Left cardiac atrium (tissue), 4 donors: ENCODE measurements at places on chromosomes 5 and 9. TPM values are rescaled to one million over a fixed set of nuclear protein-coding genes. Genes with fewer than 3 reads are reported as not detected.

Gene NUTM2G
- total RNA-seq = not detected

Gene CFAP157
- not detected for total RNA-seq

Gene CBY3
- total RNA-seq = not detected

Gene PCDHB2
- 3.1 TPM for total RNA-seq

Gene HTR1A
- not detected for total RNA-seq

Gene SPARC
- 807 TPM for total RNA-seq

DNA sequence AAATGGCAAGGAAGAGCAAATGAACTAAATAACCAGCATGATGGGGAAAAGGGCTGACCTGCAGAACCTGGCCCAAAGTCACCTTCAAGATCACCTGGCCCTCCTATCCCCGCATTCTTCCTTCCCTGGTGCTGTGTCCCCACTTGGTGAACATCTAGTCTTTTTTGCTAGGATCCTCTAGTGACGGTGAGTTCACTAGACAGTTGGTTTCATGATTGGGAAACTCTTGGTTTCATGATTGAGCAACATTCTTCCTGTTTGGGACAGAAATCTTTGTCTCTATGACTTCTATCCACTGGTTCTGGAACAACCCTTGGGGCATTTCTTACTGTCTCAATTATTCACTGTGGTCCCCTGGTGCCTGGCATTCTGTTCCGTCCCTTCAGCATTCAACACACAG is 50.2 kb upstream of the DAB2IP start:
- no peak for DNase-seq

- peak; percentile 54 for DNase-seq
These were observed 142.9 kb downstream of the CDK5RAP2 start for GRCh38 chr9:120436983-120437475.

DNA sequence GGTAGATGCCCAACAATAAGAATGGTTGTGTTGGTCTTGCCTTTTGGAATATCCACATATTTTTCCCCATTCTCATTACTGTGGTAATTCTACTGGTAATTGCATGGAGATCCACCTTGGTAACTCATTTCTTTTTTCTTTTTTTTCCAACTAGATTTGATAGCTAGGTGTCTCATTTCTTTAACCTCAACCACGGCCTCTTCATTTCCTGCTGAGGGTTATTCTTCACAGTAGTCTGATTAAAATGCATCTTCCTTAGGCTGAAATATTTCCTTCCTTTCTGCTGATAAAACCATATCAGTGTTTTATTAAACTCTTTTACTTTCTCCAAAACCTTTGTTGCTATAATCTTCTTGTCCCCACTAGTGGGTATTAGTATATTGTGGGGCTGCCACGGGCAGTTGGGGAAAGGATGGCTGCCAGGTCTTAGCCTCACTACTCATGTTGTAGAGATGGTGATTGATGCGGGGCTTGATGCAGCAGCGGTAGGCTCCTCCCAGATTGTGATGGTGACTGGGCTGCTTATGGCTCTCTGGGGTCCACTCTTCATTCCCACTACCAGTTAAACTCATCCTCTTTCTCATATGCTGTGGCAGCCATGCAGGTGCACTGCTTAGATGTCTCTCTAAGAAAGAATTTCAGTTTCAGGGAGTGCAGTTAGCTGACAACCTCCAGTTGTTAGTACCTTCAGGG is 35.9 kb downstream of the KIF2A start:
- DNase-seq = no peak

DNA sequence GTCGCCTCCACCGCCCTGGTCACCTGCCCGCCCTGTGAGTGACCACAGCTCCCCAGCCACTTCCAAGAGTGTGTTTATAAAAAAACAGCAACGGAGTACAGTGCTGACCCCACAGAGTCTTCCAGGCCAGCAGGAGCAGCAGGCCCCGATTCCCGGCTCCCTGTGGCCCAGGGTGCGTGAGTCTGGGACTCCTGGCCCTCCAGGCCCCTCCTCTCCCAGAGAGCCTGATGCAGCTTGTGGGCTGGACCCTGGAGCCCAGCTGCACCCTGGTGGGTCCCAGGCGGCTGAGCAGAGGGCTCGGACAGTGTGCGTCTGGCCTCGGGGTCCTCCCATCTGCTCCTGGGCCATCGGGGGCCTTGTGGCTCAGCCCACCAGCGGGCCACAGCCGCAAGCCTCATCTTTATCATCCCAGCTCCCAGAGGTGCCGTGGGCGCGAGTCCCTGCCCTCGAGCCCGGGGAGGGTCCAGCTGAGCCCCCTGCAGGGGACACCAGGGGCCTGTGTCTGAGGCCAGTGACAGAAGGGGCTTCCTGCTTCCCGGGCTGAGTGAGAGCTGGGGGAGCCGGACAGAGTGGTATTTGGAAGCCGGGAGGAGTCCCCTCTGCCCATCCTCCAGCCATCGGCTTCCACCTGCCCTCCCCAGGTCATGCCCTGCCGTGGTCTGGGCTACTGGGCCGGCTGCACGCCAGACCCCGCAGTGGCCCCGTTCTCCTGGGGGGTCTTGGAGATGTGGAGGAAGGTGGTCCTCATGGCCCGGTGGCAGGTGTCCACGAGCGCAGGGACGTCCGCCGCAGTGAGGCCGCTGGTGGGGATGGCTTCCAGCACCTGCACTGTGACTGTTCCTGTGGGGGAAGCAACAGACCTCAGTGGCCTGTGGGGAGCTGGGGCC is 10.6 kb downstream of the EGFL7 start:
- DNase-seq = no peak

DNA sequence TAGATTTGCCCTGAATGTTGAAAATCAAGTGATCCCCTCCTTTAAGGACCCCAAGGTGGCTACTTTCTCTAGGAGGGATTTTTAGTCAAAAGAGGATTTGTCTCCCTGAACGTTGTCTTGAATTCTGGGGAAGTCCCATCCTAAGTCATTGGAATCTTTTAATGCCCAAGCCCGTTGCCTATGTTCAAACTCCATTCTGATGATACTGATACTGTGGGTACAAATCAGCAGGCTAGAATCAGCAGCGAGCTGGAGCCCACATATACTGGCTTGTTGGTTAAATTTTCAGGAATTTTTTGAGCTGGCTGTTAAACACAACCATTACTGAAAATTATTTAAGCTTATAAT is 22.4 kb upstream of the TNFSF15 start:
- DNase-seq = no peak

DNA sequence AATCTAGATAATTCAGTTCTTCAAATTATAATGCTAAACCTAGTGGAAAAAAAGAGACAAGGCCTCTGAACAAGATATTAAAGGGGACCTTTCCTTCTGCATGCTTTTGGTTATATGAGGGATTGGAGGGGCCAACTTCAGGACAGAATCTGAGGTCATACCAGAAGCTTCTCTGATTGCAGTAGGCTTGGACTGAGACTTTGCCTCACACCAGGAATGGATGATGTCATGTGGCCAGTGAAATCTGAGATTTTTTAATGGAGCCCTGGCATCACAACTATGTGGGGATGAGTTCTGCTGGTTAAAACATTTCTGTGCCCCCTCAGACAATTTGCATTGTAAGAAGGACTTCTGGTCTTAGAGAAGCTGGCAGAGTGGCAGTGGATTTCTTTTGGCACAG is 88.6 kb downstream of the ANGPTL2 start:
- no peak for DNase-seq

GRCh38 chr5:83720836-83721537 is at the start of gene HAPLN1:
HAPLN1 (minus strand) TSS chr5:83720855; CDS start chr5:83673523, 47,332 bp downstream.
- no peak for DNase-seq

DNA sequence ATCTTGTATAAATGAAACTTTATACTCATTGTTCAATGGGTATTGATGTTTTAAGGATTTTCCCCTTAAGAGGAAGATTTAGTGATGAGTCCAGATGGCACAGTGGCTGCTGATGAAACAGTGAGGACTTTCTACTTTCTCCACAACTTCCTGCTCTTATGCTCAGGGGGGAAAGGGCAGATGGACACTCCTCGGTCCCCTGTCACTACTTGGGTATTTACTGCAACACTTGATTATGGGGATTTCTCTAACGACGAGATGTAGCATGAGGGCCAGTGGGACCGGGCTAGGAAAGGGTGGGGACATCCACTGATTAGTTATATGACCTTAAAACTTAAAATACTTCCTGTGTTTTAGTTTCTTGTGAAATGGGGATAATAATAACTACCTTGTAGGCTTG is 146.1 kb upstream of the HMHB1 start:
- no peak for DNase-seq

GRCh38 chr9:120895951-120896350 is 19.0 kb upstream of the PHF19 start:
- DNase-seq = no peak

GRCh38 chr9:19171271-19171670 is 44.0 kb upstream of the PLIN2 start:
- no peak for DNase-seq

DNA sequence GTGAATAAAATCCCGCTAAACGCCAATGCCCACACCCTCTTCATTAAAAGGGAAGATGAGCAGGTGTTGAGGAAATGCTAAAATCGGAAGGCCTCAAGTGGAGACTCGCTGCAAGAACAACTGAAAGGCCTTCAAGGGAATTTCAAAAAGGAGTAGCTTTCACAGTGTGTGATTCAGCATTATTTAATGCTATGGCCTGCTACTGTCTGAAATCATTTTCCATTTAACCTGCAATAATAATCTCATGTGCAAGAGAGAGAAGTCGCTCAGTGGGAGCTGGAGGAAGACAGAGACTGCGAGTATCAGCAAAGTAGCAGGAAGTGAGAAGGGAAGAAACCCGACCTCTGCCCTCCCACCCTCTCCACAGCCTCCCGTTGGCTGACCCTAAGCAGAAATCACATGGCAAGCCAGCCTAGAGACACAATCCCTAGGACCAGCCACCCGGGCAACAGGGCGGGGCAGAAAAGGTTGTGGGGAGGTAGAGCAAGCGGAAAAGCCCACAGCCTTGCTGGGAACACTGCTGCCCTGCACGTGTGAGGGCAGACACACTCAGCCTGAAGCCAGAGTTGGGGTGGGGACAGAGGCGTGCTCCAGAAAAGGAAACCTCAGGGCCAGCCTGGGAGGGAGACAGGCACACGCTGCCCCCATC is 39.9 kb upstream of the CTSL start:
- DNase-seq = peak; percentile 70

DNA sequence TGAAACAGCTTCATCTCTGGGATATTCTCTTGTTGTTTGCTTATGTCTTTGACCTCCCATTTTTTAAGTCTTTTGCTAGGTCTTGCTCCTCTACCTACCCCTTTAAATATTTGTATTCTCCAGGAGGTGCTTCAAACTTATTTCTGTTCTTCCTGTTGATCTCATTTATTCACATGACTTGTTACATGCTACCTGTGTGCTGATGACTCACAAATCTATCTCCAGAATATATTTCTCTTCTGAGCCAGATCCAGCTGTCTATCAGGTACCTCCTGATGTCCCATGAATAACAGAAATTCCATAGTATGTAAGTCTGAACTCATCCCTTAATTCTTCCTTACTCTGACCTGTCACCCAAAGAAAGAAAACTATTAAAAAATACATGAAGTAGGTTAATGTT is 11.0 kb downstream of the NIPBL start:
- no peak for DNase-seq

DNA sequence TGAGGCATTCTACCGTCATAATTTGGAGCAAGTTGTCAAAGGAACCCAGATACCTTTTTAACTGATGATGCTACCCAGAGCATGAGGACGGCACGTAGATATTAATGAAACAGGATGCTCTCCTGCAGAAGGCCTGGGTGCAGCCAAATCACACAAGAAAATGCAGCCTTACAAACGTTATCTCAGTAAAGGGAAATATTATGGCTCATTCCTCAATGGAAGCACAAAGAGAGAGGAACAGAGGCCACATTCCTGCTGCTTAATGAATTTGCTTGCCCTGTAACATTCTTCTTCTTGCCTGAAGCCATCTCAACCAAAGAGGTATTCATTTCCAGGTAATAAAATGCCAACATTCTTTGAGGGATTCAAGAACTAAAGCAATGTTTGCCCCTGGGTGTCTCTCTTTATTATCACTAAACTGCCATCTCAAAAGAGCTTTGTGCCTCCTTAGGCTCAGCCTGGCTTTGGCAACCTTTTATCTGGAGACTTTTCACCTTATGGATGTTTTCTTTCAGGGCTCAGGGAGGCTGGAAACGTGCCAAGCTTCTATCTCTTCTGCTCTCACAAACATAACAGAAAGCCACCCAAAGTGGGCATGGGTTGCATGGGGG is 92.9 kb downstream of the TNC start:
- DNase-seq = no peak

DNA sequence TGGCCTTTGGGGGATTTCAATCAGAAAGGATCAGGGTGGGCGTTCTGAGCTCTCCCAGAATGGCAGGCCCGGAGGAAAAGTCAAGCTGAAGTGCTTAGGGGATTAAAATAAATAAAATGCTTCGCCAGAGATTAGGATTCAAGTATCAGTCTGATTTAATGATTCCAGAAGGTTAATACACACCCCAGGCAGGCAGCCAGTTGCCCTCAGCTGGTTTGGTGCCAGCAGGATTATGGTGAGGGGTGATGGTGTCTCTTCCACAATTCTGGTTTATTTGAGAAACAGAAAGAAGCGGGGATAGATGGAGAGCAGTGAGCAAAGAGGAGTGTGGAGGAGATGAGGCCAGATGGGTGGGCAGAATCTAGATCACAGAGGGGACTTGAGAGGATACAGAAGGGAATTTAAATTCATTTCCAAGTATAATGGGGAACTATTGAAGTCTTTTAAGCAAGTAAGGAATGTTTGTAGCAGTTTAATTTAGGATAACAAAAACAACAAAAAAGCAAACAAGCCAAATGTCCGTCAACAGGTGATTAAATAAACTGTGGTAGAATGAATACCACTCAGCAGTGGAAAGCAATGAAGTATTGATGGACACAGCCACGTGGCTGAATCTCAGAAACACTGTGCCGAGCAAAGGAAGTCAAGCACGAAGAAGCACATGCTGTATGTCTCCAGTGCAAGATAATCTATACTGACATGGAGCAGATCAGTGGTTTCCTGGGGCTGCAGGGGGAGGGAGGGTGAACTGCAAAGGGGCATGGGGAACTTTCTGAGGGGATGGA is 297.7 kb downstream of the MSX2 start:
- DNase-seq = no peak

DNA sequence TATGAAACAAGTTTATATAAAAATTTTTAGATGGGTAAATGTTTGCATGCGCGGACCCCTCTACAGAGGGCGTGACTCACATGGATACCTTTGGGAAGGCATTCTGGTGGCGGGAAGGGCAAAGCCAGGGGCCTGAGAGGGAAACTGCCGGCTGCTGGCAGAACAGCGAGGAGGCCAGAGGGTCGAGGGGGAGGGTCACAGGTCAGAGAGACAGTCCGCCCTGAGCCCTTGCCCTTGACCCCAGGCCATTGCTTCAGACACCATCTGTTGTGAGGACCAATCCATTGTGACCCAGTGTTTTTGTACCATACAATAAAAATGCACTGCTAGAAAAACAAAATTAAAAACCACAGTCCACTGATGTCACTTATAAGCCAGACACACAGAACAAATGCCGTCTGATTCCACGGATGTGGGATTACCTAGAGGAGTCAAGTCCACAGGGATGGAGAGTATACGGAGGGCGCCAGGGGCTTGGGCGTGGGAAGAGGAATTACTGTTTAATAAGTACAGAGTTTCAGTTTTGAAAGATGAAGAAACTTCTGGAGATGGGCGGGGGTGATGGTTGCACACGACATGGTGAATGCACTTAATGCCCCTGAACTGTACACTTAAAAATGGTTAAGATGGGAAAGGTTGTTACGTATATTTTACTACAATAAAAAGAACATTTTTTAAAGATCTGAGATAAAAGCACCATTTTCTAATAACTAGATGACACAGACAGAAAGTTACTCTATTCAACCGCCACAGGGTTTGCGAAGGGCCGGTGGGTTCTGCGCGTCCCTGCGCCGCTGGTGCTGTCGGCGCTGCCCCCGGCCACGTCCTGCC is 12.0 kb downstream of the BTNL9 start:
- no peak for DNase-seq

- no peak for DNase-seq
These were observed 655.3 kb downstream of the LRRC70 start for GRCh38 chr5:63233911-63234310.

- DNase-seq = no peak
These were observed 582.7 kb downstream of the DTWD2 start for GRCh38 chr5:118405650-118406061.
